ENCODE measurements at places on chromosomes 2 and 18.

GRCh38 chr18:49059028-49059834 is 108.5 kb upstream of the SMAD7 start:
- H3K4me1 ChIP-seq: no peaks in the 10 kb centered on the region
- H3K36me3 ChIP-seq: no peaks in the 10 kb centered on the region
- H3K27me3 ChIP-seq: no peaks in the 10 kb centered on the region
- DNase-seq: no peak
- no peak overlapping the region for H3K27ac ChIP-seq
- H3K4me3 ChIP-seq: no peak overlapping the region

GRCh38 chr2:175372704-175373701 is 191.5 kb upstream of the ATP5MC3 start:
- H3K27ac ChIP-seq: no peak overlapping the region
- H3K4me3 ChIP-seq: no peak overlapping the region
- DNase-seq: no peak
- peaks cover 2% of the 10 kb centered on the region for H3K27me3 ChIP-seq
- no peaks in the 10 kb centered on the region for H3K36me3 ChIP-seq

DNA sequence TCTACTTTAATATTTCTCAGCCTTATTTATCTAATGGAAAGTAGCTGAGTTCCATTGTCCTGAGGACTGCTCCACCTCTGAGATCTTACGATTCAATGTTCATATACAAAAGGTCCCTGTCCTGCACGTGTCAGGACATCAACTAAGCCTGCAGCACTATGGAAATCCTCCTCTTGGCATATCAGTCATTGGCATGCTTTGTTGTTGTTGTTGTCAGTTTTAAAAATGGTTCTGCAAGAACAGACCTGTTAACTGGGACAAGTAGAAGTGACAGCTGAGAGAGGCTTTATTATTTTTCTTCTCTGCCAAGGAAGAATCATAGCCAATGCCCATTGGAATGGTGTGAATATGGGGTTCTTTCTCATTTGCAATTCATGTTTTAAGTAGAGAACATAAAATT is 450.1 kb upstream of the PKDCC start:
- DNase-seq: no peak
- H3K27me3 ChIP-seq: peaks cover 2% of the 10 kb centered on the region
- no peaks in the 10 kb centered on the region for H3K4me1 ChIP-seq
- H3K4me3 ChIP-seq: no peak overlapping the region
- no peak overlapping the region for H3K27ac ChIP-seq

- peaks cover 5% of the 10 kb centered on the region for H3K4me1 ChIP-seq
- H3K36me3 ChIP-seq: no peaks in the 10 kb centered on the region
- no peak overlapping the region for H3K4me3 ChIP-seq
- H3K27me3 ChIP-seq: no peaks in the 10 kb centered on the region
- no peak overlapping the region for H3K27ac ChIP-seq
- no peak for DNase-seq
These were observed 18.7 kb upstream of the KCTD1 start for GRCh38 chr18:26566874-26567555.

GRCh38 chr2:140465301-140465700 is 1665.5 kb downstream of the LRP1B start:
- H3K27ac ChIP-seq: no peak overlapping the region
- no peaks in the 10 kb centered on the region for H3K27me3 ChIP-seq
- DNase-seq: no peak
- no peak overlapping the region for H3K4me3 ChIP-seq

GRCh38 chr18:11419338-11419737 is 190.1 kb upstream of the SLC35G4 start:
- DNase-seq: no peak
- no peak overlapping the region for H3K27ac ChIP-seq
- peaks cover 3% of the 10 kb centered on the region for H3K27me3 ChIP-seq
- H3K4me3 ChIP-seq: no peak overlapping the region

GRCh38 chr18:69123421-69123820 is 277.3 kb upstream of the DOK6 start:
- no peak for DNase-seq
- no peaks in the 10 kb centered on the region for H3K36me3 ChIP-seq
- no peak overlapping the region for H3K4me3 ChIP-seq
- no peak overlapping the region for H3K27ac ChIP-seq
- no peaks in the 10 kb centered on the region for H3K27me3 ChIP-seq
- no peaks in the 10 kb centered on the region for H3K4me1 ChIP-seq

DNA sequence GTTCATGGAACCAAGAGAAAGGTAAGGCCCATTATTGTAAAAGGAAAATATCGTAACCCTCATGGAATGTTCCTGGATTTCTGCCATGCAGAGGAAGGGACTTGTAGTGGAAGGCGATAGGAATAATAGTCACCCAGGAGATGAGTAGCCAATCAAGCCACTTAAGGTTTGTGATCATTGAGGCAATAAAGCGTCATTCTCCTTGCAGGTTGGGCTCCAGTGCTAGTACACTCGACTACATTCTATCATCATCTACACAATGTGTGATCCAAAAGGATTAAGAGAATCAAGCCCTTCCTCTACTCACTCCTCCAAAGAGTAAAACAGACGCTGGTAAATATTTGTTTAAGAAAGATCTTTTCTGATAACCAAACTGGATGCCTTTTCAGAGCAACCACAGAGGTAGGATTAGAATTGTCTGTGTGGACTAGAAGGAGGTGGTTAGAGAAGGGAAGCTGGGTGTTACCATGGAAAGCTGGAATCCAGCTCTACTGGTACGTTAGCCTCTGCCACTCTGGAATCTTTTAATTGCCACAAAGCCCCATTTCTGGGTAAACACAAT is 245.7 kb downstream of the IKZF2 start:
- H3K4me1 ChIP-seq: no peaks in the 10 kb centered on the region
- DNase-seq: no peak
- no peaks in the 10 kb centered on the region for H3K27me3 ChIP-seq
- no peak overlapping the region for H3K27ac ChIP-seq
- no peak overlapping the region for H3K4me3 ChIP-seq

- H3K36me3 ChIP-seq: no peaks in the 10 kb centered on the region
- H3K27ac ChIP-seq: no peak overlapping the region
- no peaks in the 10 kb centered on the region for H3K27me3 ChIP-seq
These were observed 143.6 kb downstream of the MYO3B start for GRCh38 chr2:170321526-170321925.

DNA sequence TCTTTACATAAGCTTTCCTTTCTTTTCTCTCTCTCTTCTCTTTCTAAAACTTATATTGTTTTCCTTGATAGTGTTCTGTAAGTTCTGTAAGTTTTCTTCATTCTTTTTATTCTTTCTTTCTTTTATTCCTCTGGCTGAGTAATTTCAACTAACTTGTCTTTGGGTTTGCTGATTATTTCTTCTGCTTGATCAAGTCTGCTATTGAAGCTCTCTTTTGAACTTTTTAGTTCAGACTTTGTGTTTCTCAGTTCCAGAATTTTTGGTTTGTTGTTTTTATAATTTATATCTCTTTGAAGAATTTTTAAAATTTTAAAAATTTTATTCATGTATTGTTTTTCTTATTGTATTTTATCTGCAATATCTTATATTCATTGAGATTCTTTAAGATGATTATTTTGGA is 795.8 kb upstream of the SALL3 start:
- no peaks in the 10 kb centered on the region for H3K27me3 ChIP-seq
- no peak overlapping the region for H3K27ac ChIP-seq
- no peak overlapping the region for H3K4me3 ChIP-seq
- no peak for DNase-seq
- no peaks in the 10 kb centered on the region for H3K36me3 ChIP-seq

DNA sequence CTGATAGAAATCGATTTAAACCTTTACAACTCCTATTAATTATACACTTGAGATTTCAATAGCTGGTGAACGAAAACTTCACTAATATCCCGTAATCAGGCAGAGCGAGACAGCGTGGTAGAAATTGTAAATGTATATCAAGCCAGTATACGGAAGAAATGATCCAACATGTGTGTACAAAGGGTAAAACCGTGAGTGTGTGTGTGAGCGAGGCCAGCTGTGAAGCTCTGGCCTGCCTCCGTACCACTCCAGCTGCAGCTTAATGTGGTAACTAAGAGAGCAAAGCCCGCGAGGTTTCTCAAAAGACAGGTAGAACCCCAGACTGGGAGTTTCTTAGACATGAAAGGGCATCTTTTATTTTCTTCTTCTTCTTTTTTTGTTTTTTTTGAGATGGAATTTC is 52.3 kb upstream of the ZNF516 start:
- no peak for DNase-seq
- H3K27ac ChIP-seq: no peak overlapping the region
- H3K27me3 ChIP-seq: no peaks in the 10 kb centered on the region
- H3K36me3 ChIP-seq: no peaks in the 10 kb centered on the region
- H3K4me1 ChIP-seq: no peaks in the 10 kb centered on the region

DNA sequence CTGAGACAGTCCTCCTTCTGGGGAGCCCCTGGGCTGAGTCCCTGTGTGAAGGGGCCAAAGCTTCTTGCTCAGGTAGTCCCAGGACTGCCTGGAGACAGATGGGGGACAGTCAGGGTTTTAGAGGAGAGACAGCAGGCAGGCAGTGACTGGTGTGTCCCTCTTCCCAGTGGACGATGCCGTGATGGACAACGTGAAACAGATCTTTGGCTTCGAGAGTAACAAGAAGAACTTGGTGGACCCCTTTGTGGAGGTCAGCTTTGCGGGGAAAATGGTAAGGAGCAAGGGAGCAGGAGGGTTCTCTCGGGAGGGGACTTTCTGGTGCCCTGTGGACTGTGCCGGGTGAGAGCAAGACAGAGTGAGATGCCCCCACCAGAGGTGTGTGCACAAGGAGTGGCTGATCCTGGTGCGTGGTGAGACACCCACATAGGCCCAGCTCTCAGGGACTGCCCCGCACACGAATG is 74.8 kb downstream of the DYSF start:
- peaks cover 8% of the 10 kb centered on the region for H3K4me1 ChIP-seq
- no peak for DNase-seq
- H3K4me3 ChIP-seq: no peak overlapping the region

GRCh38 chr2:186590350-186590758 is 498 bp downstream of the ITGAV start:
- H3K27ac ChIP-seq: peak overlapping the region; percentile 84
- H3K27me3 ChIP-seq: no peaks in the 10 kb centered on the region
- H3K4me3 ChIP-seq: peak overlapping the region; percentile 83
- DNase-seq: peak; percentile 51
- no peaks in the 10 kb centered on the region for H3K36me3 ChIP-seq
- H3K4me1 ChIP-seq: peaks cover 20% of the 10 kb centered on the region

- H3K4me1 ChIP-seq: no peaks in the 10 kb centered on the region
- H3K27me3 ChIP-seq: no peaks in the 10 kb centered on the region
- H3K27ac ChIP-seq: no peak overlapping the region
- no peaks in the 10 kb centered on the region for H3K36me3 ChIP-seq
These were observed 35.0 kb upstream of the CCDC85A start for GRCh38 chr2:56148825-56149224.

GRCh38 chr2:135299658-135300244 is 231.3 kb downstream of the ZRANB3 start:
- no peaks in the 10 kb centered on the region for H3K27me3 ChIP-seq
- no peaks in the 10 kb centered on the region for H3K36me3 ChIP-seq
- no peak for DNase-seq

- H3K36me3 ChIP-seq: no peaks in the 10 kb centered on the region
- H3K4me3 ChIP-seq: no peak overlapping the region
- H3K27me3 ChIP-seq: no peaks in the 10 kb centered on the region
- no peaks in the 10 kb centered on the region for H3K4me1 ChIP-seq
These were observed 692.8 kb downstream of the RNF144A start for GRCh38 chr2:7609974-7610373.

- H3K27me3 ChIP-seq: no peaks in the 10 kb centered on the region
- no peaks in the 10 kb centered on the region for H3K4me1 ChIP-seq
- H3K36me3 ChIP-seq: no peaks in the 10 kb centered on the region
- no peak for DNase-seq
These were observed 13.5 kb upstream of the DOK6 start for GRCh38 chr18:69387186-69387585.

- H3K27me3 ChIP-seq: no peaks in the 10 kb centered on the region
- no peaks in the 10 kb centered on the region for H3K36me3 ChIP-seq
- peak; percentile 34 for DNase-seq
- H3K4me1 ChIP-seq: no peaks in the 10 kb centered on the region
- no peak overlapping the region for H3K27ac ChIP-seq
These were observed 213.0 kb downstream of the TNS1 start for GRCh38 chr2:217789736-217790181.

DNA sequence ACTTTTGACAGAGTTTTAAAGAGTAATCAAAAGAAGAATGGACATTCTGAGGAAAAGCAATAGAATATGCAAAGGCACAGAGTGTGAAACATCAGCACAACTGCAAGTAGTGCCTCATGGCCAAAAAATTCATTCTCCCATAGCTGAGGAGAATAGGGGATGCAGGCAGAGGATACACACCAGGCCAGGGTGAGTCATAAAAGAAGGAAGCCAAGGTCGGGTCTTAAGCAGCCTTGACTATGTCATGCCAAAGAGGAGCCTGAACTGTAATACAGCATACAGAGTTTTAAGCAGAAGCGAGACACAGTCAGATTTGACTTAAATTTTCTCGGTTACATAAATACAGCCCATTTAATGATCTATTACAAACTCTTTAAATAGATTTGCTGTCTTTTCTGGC is 165.0 kb downstream of the LNPK start:
- H3K27me3 ChIP-seq: peaks cover 3% of the 10 kb centered on the region
- H3K36me3 ChIP-seq: no peaks in the 10 kb centered on the region
- H3K27ac ChIP-seq: no peak overlapping the region
- H3K4me3 ChIP-seq: no peak overlapping the region

DNA sequence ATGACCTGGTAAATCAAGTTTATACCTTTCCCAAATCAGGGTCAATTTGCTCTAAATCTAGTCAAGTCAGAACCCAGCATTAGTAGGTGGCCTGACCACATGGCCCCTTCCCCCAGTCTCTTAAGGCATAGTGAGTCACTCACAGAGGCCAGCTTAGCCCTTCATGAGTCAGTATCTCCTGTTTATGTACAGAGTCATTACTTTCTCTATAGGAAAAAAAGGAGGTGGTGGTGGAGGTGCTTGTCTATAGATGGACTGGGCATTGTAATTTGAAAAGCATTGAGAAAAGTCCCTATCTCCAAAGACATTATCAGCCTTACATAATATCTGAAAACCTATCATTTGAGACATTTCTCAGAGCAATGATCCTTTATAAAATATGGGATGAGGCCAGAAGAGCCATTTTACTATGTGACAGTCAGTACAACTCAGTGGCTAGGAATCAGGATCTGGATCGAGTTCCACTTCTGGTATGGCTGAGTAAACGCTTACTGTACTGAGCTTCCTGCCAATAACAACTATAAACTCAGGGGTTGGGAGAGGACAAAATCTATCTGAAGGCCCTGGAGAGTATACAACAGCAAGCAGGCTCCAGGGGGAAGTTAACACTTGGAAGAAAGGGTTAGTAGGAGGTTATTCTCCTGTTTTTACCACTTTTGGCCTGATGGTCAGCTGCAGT is 22.5 kb upstream of the SIGLEC15 start:
- no peak overlapping the region for H3K4me3 ChIP-seq
- H3K4me1 ChIP-seq: no peaks in the 10 kb centered on the region
- DNase-seq: no peak
- no peak overlapping the region for H3K27ac ChIP-seq
- no peaks in the 10 kb centered on the region for H3K36me3 ChIP-seq
- no peaks in the 10 kb centered on the region for H3K27me3 ChIP-seq

- H3K36me3 ChIP-seq: no peaks in the 10 kb centered on the region
- no peaks in the 10 kb centered on the region for H3K27me3 ChIP-seq
- no peak overlapping the region for H3K4me3 ChIP-seq
- peak overlapping the region; percentile 1 for H3K27ac ChIP-seq
- DNase-seq: no peak
These were observed 91.0 kb downstream of the TMEM17 start for GRCh38 chr2:62415019-62415431.

- H3K4me1 ChIP-seq: peaks cover 23% of the 10 kb centered on the region
- H3K27ac ChIP-seq: peak overlapping the region; percentile 58
- H3K36me3 ChIP-seq: no peaks in the 10 kb centered on the region
- H3K27me3 ChIP-seq: no peaks in the 10 kb centered on the region
- no peak for DNase-seq
- peak overlapping the region; percentile 83 for H3K4me3 ChIP-seq
These were observed 818 bp downstream of the ITGB1BP1 start for GRCh38 chr2:9422321-9423099.

- no peaks in the 10 kb centered on the region for H3K27me3 ChIP-seq
- no peaks in the 10 kb centered on the region for H3K36me3 ChIP-seq
- peak; percentile 55 for DNase-seq
- H3K4me3 ChIP-seq: peak overlapping the region; percentile 71
These were observed 101.6 kb downstream of the SPTBN1 start for GRCh38 chr2:54557601-54558187.

Data from liver (tissue), 10 donors.